ENCODE measurements at places on chromosomes 6 and 20.
A peak's percentile ranks its signal among the peaks of the same experiment; 100 is the strongest.

DNA sequence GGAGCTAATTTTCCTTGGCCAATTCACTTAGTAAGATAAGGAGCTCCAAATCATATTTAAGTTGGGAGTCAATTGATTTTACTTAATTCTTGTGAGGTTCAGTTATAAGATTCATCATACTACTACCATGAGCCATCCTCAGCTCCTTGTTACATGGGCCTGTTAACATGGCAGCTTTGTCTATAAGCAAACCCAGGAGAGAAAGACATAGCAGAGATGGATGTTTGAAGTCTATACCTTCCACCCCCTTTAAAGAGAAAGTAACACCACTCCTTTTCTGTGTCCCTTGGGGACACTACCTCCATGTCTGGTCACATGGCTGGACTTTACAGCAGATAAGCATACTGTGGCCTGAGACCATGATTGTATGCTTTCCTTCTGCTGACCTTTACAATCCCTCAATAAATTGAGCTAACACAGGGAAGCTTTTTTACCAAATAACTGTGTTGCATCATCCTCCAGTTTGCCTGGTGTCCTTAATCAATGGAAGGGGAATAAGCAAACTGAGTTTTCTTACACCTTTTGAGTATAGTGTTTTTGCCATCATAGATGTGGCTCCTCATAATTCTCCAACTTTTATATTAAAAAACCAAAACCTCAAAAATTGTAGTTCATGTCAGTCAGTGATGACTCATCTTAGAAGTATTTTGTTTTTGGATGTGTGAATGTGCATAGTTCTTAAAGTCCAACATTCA is 9.8 kb upstream of the ZNFX1 start:
- DNase-seq: no peak

GRCh38 chr6:45209762-45210161 is 118.4 kb upstream of the RUNX2 start:
- DNase-seq: no peak

GRCh38 chr20:24379484-24379927 is 89.9 kb upstream of the SYNDIG1 start:
- no peak for DNase-seq

- no peak for DNase-seq
Measured at GRCh38 chr6:165910184-165910966, 247.3 kb upstream of the PDE10A start.

DNA sequence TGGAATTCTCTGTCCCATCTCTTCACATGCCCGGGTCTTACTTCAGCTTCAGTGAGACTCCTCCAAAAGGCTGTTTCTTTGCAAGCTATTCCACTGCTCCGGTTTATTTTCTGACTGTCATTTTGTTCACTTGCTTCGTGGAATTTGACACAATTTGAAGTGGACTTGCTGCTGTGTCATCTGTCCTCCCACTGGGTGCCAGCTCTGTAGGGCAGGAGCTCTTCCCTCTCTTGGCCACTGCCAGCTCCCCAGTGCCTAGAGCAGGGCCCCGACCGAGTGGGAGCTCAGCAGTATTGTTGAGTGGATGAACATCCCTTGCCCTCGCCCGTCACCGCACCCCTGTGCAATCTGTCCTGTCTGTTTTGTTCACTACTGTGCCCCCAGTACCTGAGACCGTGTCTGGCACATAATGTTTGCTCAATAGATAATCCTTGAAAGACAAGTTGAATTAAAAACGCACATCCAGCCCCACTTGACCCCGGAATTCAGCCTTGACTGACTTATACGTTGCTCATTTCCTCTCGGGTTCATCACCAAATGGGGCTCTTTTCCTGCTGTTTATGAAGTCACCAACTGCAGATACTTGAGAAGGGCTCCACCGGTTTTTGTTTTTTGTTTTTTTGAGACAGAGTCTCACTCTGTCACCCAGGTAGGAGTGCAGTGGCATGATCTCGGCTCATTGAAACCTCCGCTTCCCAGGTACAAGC is 170.3 kb upstream of the KCNG1 start:
- no peak for DNase-seq

- peak; percentile 21 for DNase-seq
Measured at GRCh38 chr20:63290677-63291472, 2.1 kb upstream of the COL20A1 start.

GRCh38 chr6:97919631-97920030 is 636.6 kb upstream of the MMS22L start:
- DNase-seq: no peak

GRCh38 chr6:159487636-159488035 is 205.4 kb downstream of the SOD2 start:
- no peak for DNase-seq

- DNase-seq: no peak
Measured at GRCh38 chr6:166365806-166366205, 16.9 kb downstream of the MPC1 start.

GRCh38 chr6:43744491-43744890 is 25.5 kb upstream of the VEGFA start:
- no peak for DNase-seq

GRCh38 chr6:112886415-112886814 is 539.3 kb downstream of the RFPL4B start:
- DNase-seq: no peak

DNA sequence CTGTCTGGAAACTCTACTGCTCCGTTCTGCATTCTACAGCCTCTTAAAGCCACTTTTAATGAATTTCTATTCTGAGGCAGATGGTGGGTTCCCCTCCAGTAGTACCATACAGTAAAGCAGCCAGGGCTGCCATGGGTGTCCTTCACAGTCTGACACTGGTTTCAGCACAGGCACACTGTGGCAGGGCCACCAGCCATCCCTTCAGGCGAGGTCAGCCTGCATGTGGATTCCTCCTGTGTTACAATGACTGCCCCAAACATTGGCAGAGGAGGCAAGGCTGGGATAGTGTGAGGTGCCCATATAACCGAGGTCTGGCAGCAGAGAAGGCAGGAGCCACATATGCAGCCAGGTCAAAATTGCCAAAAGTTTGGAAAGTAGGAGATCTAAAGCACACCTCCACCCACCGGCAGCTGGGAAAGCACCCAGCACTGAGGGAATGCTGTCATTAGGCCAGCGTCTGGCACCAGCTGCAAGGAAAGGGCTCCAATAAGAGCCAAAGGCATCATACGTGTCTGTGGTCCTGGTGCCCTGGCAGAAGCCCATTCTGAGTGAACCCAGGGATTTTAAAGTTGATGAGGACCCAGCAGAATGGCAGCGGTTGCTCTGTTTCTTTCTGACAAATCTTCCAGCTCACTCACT is 24.0 kb downstream of the STK35 start:
- DNase-seq: no peak

- no peak for DNase-seq
Measured at GRCh38 chr6:131451321-131452144, 121.5 kb upstream of the ARG1 start.

DNA sequence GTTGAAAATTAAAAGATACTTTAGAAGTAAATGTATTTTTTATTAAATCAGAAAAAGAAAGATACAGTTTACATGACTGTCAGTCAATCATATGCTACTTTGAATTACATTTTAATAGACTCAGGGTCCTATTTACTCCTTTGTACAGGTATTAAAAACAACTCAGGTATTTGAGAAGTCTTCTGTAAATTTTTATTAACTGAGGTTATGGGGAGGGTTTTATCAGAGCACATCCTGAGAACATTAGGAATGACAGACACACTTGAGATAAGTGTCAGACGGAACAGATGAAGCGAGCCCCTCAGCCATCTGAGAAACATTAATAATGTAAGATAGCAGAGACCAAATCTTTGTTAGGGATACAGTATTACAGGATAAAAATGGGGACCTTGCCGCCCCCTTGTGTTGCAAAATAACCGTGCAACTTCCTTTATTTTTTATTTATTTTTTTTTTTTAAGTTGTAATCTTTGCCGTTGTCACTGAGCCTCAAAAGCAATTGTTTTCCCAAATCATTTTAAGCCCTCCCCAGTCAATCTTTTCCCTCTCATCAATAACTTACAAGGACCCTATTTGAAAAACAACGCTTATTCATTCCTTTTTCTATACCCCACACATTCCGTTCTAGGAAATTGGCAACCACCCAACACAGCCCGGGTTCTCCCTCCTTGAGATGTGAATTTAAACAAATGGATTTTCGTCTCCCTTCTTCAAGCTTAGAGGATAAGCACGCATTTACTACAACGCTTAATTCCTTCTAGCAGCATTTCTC is 126.7 kb downstream of the BCAS1 start:
- DNase-seq: peak; percentile 37

DNA sequence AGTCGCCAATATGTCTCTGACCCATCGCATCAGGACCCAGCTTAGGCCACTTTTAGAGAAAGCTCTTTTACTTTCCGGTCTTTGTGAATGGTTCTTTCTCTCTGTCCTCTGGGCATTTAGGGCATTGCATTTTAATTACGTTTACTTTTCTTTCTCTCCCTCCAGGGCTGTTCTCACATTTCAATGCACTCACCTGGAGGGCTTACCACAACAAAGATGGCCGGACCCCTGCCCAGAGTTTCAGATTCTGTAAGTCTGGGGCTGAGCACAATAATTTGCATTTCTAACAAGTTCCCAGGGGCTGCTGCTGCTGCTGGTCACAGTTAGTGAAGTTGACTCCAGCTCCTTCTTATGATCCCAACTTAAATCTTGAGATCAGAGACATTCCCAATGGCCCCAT is 3.0 kb downstream of the ANKRD66 start:
- DNase-seq: no peak

- DNase-seq: no peak
Measured at GRCh38 chr6:138514860-138515540, 15.7 kb upstream of the NHSL1 start.

DNA sequence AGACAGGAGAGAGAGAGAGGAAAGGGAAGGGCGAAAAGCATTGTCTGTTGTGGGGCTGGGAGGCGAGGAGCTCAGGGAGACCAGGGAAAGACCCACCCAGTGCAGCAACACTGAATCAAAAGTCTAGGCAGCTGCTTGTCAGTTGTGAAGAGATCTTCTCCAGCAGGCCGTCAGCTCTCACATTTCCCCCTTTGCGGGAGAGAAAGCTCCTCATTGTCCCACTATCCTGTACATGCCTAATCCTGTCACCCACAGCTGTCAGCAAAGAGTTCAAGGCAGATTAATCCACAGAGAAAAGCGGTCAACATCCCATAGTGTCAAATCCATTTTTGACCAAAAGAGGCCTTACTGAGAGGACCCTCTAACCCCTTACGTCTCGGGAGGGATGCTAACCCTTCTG is 27.3 kb downstream of the RNF182 start:
- no peak for DNase-seq

- DNase-seq: peak; percentile 49
Measured at GRCh38 chr6:72788188-72788587, 166.3 kb downstream of the KCNQ5 start.

GRCh38 chr20:43838703-43839060 is 76.0 kb upstream of the TOX2 start:
- DNase-seq: no peak
